ENCODE measurements at places on chromosomes 1 and 21.

- DNase-seq, result no peak
Measured at GRCh38 chr1:79852004-79852403, 845.5 kb upstream of the ADGRL4 start.

GRCh38 chr1:9066945-9067807 lies 2.3 kb downstream of the SLC2A5 start:
- DNase-seq, result no peak

DNA sequence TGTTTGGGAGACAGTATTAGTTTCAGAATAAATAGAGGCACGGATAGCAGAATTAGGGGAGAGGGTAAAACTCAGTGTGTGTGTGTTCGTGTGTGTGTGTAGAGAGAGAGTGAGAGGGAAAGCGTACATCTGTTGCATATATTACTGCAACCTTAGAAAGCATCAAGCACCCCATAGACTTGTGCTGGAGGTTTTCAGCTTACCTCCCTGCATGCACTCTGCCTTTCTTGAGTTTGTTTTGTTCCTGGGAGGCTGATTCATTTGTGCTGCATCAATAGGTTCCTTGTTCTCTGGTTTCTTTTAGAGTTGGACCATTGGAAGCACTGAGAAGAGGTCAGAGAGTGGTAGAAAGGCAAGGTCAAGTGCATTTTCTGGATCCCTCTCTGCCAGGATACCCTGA lies 104.4 kb upstream of the KCNK1 start:
- no peak for DNase-seq

- DNase-seq, result no peak
Measured at GRCh38 chr1:230215031-230215430, 148.0 kb downstream of the GALNT2 start.

DNA sequence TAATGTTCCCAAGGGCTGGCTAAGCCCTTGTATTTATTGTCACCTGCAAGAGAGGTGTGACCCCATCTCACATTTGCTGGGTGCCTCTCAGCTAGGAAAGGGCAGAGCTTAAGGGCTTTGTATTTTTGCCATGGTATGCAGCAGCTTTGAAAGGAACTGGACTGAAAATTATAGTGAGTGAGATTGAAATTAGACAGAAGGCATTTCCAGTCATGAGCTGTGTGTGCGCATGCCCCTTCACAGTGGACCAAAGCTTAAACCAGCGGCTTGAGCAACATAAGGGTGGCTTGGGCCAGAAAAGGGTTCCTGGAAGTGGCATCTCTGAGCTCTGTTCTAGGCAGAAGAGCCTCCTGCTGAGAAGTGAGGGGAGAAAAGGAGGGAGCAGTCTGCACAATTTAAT lies 19.8 kb downstream of the MYOG start:
- DNase-seq, result no peak

- no peak for DNase-seq
Measured at GRCh38 chr1:184429335-184429734, 42.5 kb downstream of the C1orf21 start.

Measured in foreskin melanocyte (primary cell).